ENCODE measurements at places on chromosomes 11 and 22.

DNA sequence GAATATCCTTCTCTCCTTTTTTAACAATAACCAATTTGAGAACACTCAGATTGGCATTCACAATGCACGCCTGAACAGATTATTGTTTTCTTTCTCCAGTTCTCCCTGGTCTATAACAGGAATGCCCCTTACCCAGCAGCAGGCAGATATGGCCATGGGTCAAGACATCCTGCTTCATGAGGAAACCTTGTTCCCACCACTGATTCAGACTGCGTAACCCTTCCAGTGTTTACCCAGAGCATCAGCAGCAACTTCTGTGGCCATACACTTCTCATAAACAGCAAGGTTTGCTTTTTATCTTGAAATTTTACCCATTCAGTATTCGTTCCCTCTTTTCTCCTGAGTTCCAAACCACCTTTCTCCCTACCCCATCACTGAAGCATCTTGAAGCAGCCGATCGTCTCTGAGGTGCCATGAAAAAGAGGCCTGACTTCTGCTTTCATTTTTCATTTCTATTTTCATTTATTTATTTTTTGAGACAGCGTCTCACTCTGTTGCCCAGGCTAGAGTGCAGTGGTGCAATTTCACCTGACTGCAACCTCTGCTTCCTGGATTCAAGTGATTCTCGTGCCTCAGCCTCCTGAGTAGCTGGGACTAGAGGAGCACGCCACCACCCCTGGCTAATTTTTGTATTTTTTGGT lies 9.6 kb downstream of the PTS start:
- DNase-seq, result no peak

GRCh38 chr22:43167001-43167589 lies 15.7 kb downstream of the TSPO start:
- no peak for DNase-seq

GRCh38 chr22:37203354-37204044 lies 8.8 kb downstream of the SSTR3 start:
- no peak for DNase-seq

- DNase-seq, result no peak
Measured at GRCh38 chr11:86745571-86745970, 54.8 kb upstream of the PRSS23 start.

DNA sequence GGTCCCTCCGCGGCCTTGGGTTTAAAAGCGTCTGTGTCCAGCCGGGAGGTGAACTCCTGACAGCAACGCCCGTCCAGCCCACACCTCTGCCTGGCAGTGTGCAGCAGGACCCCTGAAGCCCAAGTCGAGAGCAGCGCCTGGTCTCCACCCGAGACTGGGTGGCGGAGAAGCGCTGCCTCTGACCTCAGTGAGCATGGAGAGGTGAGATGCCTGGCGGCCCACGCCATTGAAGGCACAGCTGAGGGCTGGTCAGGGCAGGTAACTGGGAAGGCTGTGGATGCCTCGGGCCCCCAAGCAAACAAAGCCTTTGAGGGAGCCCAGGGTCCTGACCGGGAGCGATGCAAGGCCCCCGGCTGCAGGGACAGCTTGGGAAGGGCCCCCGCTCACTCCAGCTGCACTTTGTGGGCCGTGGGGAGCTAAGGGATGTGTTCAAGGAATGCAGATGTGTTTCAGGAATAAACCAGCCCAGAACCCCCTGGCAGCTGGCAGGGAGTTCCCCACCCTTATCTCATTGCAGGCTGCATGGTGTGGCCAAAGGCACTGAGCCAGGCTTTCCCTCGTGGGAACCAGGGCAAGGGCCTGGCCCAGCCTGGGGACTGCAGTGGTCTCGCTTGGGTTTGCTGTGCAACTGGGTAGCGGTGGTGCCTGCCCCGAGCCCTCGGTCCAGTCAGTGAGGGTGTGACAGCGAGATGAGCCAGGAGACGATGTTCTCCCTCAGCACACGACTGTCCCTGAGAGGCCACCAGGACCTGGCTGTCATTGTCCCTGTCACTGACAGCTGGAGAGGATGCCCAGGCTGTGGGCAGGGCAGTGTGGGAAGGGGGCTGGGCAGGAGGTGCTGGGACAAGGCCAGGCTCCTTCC lies 92.5 kb downstream of the WNT7B start:
- DNase-seq, result no peak

DNA sequence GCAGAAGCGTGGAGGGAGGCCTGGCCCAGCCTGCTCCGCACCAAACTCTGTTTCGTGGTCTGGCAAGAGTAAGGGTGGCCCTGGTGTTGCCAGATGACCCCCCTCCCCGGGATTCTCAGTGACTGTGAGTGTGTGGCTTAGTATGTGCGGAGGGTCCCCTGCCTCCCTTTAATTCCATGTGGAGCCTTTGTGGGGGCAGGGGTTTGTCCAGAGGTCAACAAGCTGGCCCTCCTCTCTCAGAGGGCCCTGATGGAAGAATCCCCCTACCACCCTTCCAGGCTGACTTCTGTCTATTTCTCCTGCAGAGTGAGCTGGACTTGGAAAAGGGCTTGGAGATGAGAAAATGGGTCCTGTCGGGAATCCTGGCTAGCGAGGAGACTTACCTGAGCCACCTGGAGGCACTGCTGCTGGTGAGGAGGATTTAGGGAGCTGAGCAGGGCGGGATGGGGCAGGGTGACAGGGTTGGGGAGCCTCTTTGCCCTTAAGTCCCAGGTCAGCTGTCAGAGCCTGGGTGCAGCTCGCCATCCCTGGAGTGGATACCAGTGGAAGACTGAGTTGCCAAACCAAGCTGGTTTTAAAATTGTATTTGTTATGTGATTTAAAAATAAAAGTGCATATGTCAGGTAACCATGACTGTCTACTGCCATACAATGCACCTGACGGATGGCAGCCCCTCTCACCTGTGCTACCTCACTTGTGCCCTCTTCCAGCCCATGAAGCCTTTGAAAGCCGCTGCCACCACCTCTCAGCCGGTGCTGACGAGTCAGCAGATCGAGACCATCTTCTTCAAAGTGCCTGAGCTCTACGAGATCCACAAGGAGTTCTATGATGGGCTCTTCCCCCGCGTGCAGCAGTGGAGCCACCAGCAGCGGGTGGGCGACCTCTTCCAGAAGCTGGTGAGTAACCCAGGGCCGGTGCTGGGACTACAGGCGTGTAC lies 80.6 kb downstream of the BCR start:
- DNase-seq, result no peak

- no peak for DNase-seq
Measured at GRCh38 chr11:104279587-104279986, 115.6 kb upstream of the PDGFD start.

DNA sequence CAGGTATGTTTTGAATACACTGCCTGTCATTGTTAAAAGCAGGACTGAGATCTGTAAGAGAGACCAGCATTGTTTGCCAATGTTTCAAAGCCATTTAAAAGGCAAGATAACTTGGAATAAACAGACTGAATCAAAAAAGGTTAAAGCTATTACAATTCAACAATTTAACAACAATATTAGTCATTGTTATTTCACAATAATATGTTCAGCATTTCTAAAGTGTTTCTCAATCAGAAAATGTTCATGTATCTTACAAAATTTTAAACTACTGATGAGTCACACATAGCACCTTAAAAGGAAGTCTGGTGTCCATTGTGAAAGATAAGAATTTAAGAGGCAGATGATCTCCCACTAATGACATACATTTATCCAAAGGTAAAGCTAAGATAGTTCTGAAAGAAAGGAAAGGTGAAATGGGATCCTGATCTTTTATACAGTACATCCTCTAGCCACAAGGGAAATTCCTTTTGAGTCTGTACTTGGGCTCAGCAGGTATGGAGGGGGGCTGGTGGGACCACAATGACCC lies 79.7 kb downstream of the MAML2 start:
- DNase-seq, result no peak

Data from stimulated activated CD4-positive, alpha-beta T cell treated with anti-CD3 and anti-CD28 coated beads, Interleukin-2, amount 100 ng/mL, for 4 hours (primary cell).